ENCODE measurements at places on chromosomes 5 and 9. TPM values are rescaled to one million over a fixed set of nuclear protein-coding genes. Genes with fewer than 3 reads are reported as not detected.

UBAP2 gene
- total RNA-seq = 29.8 TPM

TMEM8B gene
- 25.9 TPM for total RNA-seq

TNFSF8 gene
- total RNA-seq = 0.32 TPM

PIGO gene
- total RNA-seq = 29.9 TPM

SPATA31E1 gene
- total RNA-seq = not detected

NUTM2G gene
- total RNA-seq = not detected

SLC25A25 gene
- total RNA-seq = 33.1 TPM

KCNMB1 gene
- 9.1 TPM for total RNA-seq

ADAMTS12 gene
- total RNA-seq = 3.7 TPM

SLC26A2 gene
- 31.0 TPM for total RNA-seq

TSSK1B gene
- 0.32 TPM for total RNA-seq

GRCh38 chr9:130768265-130768664, 66.8 kb upstream of the ABL1 start:
- no peak for DNase-seq

DNA sequence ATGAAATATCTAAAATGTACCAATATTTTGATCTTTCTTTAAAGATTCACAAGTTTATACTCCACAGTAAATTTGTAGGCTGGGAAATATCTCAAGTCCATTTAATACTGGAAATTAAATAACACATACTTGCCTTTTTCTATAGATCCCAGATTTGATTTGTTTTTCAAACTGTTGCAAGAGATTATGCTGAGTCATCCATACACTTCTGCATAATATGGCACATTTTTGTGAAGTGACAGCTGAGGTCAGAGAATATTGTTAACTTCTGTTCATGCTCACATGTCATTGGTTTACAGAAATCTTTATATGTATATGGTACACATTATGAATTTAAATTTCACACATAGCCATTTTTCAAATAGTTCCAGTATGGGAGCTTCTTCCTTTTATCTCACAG, 1066.3 kb upstream of the NUDT12 start:
- no peak for DNase-seq

- DNase-seq = no peak
Observed at GRCh38 chr5:103340717-103341388, 82.3 kb downstream of the MACIR start.

DNA sequence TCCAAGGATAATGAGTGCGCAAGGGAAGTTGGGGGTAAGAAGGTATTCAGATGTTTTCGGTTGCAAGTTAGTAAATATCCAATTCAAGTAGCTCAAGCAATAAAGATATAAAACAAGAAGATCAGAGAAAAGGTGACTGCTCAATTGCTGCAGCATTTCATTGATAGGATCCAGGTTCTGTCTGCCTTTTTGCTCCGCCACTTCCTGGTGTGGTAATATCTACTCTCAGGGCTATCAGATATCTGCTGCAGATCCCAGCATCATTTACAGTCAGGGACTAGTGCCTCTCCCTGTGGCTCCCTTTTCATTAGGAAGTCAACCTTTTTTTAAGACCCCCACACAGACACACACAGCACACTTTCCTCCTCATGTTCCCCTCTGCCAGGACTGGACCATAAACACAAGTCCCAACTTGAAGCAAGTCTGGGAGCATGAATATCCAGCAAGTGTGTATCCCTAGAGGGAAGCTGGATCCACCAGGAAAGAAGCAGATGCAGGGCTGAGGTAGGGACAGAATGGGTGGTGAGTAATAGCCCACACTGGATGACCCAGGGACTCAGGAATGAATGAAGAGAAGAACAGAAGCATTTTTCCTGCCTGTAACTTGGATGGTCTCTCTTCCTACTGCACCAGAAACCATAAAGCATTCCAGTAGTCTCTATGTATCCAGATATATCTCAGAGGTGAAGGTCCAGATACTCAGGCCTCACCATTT, 53.7 kb downstream of the ZNF622 start:
- no peak for DNase-seq

DNA sequence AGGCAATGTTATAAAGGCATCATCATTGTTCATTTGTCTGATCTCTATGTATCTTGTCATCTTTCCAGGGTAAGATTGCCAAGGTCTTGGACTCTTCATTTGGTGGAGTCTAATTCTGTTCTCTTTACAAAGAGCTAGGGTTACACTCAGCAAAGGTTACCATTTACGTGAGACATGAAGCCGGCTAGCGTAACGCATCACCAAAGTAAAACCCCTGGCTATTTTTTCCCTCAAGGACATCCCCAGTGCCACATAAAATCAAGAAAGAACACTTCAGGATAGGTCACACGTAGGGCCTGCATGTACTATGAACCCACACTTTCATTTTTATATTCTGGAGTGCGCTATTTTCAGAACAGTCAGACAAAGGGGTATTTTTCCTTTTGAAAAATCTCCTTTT, 20.0 kb upstream of the MYOT start:
- no peak for DNase-seq

GRCh38 chr9:83204047-83204446, 141.1 kb upstream of the RASEF start:
- no peak for DNase-seq

DNA sequence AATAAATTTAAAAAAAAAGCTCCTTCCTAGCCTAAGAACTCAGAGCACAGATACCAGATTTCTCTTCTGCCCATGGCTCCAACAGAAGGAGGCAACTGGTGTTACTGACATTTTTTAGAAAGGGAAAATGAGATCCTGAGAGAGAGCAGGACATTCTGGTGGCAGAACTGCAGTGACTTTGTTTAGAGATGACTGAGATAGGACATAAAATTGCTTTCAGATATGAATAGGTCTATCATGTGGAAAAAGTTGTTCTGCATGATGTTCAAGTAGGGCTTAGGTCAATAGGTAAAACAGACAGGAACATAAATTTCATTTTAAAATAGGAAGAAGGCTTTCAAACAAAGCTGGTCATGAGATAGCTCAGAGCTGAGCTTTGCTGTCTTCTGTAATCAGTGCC, 49.6 kb downstream of the NIPAL4 start:
- no peak for DNase-seq

GRCh38 chr5:102924963-102925362, 169.9 kb downstream of the PAM start:
- DNase-seq = no peak

DNA sequence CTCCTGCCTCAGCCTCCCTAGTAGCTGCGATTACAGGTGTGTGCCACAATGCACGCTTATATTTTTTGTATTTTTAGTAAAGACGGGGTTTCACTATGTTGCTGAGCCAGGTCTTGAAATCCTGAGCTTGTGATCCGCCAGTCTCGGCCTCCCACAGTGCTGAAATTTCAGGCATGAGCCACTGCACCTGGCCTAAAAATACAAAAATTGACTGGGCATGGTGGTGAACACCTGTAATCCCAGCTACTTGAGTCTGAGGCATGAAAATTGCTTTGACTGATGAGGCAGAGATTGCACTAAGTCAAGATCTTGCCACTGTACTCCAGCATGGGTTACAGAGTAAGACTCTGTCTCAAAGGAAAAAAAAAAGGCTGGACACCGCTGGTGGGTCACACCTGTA, 13.1 kb upstream of the DYNC2I2 start:
- DNase-seq = no peak

GRCh38 chr9:95229230-95229915, 88.1 kb downstream of the FANCC start:
- DNase-seq = no peak

Measured in prostate gland (tissue), 2 donors.